ENCODE measurements at places on chromosomes 11 and 22. TPM values are rescaled to one million over a fixed set of nuclear protein-coding genes. Genes with fewer than 3 reads are reported as not detected.

The PRR33 gene
- total RNA-seq = not detected

The DBX1 gene
- total RNA-seq = not detected

The APOA4 gene
- not detected for total RNA-seq

The OR4A16 gene
- not detected for total RNA-seq

The BBOX1 gene
- not detected for total RNA-seq
